Activated CD4-positive, alpha-beta T cell treated with anti-CD3 and anti-CD28 coated beads for 36 hours (primary cell): ENCODE measurements at places on chromosomes 12 and 14.

DNA sequence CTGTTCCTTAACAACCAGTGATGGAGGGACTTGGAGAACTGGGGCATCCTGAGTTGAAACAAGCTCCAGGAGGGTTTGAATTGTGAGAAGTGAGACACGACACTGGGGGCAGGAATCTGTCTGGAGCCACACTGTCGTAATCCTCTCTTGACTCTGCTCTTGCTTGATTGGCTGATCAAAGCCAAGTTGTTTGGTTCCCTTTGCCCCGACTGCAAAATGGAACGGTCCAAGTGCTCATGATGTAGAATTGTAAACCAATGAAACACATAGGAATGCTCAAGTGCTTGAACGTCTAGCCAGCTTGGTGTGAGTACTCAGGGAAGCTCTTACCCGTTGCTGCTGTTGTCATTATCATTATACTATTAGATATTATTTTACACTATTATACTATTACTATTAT is 98.1 kb downstream of the TMEM132C start:
- DNase-seq, result no peak

DNA sequence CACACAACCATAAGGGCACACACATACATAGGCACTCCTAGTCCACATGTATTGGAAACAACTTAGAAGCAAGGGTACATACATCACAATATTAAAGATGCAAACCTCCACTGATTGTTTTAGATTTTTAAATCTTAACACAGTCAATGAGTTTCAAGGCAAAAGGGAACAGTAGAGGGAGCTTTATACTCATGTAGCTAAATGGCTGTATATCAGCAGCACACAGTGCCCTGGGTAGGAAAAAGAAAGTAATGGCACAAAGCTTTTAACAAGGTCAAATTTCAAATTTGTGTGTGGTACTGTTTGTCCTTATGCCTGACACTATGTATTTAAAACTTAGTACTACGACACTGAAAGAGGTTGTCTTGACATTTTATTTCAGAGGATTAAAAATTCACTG is 262.0 kb downstream of the MED13L start:
- no peak for DNase-seq

GRCh38 chr12:91577586-91578539 is 395.2 kb upstream of the DCN start:
- DNase-seq, result no peak

GRCh38 chr12:18591473-18591872 is 146.3 kb downstream of the PLCZ1 start:
- no peak for DNase-seq

DNA sequence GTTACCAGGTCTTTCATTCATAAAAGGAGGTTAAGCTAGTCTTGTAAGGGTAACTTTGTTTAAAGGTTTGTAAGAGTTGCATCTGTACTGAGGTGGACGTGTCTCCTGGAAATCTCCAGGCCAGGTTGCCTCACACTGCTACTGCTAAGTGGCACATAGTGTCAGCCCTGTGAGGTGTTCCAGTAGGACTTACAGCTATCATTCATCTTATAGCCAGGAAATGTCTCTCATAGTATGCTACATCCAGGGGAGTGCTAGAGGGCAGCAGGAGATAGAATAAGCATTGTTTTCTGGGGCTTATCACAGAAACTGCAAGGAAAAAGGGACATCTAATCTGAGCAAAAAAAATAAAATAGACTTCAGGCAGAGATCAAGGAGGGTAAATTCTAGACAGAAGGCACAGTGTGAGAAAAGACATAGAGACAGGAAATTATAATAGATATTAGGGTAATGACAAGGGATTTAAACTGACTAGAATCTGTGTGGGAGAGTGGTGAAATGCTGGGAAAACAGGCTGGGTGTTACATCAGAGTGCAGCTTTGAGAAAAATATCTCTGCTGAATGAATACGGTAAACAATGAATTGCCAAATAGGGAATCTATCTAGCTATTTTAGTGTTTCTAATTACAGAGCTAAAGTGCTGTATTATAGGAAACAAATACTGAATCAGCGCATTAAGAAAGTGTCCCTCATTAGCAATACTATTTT is 205.1 kb upstream of the ABCD2 start:
- peak; percentile 7 for DNase-seq

GRCh38 chr14:22898302-22899090 is 15.5 kb downstream of the REM2 start:
- peak; percentile 52 for DNase-seq

- DNase-seq, result peak; percentile 55
Measured at GRCh38 chr12:47834199-47834903, 14.6 kb upstream of the HDAC7 start.

- DNase-seq, result no peak
Measured at GRCh38 chr12:53719649-53720048, 7.6 kb downstream of the CALCOCO1 start.

GRCh38 chr14:72986214-72986613 is 40.7 kb downstream of the ZFYVE1 start:
- peak; percentile 10 for DNase-seq

GRCh38 chr14:98334186-98334585 is 937.8 kb downstream of the BCL11B start:
- no peak for DNase-seq

GRCh38 chr14:27243365-27243764 is 645.5 kb upstream of the NOVA1 start:
- no peak for DNase-seq

DNA sequence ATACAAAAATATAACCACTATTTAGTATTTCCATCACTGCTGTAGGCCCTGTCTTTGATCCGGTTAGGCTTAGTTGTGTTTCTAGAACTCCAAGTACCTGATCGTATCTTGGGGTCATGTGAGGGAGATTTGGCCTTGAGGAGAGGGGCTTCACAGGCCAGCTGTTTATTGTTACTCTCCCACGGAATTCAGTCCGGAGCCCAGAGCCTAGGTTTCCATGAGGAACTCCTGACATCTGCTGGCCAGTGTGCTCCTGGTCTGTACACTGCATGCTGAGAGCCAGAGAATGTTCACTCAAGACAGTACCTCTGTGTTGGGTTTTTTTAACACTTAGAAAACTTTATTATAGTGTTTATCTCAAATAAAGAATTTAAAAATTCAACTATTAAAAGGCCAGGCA is 341.0 kb upstream of the TMEM132C start:
- no peak for DNase-seq

- no peak for DNase-seq
Measured at GRCh38 chr12:65878540-65878939, 54.3 kb downstream of the HMGA2 start.

- DNase-seq, result no peak
Measured at GRCh38 chr12:78560633-78561032, 303.9 kb upstream of the SYT1 start.
